ENCODE measurements at places on chromosomes 3 and 15.

GRCh38 chr15:70318594-70319465 lies 221.1 kb upstream of the TLE3 start:
- peak; percentile 91 for DNase-seq

DNA sequence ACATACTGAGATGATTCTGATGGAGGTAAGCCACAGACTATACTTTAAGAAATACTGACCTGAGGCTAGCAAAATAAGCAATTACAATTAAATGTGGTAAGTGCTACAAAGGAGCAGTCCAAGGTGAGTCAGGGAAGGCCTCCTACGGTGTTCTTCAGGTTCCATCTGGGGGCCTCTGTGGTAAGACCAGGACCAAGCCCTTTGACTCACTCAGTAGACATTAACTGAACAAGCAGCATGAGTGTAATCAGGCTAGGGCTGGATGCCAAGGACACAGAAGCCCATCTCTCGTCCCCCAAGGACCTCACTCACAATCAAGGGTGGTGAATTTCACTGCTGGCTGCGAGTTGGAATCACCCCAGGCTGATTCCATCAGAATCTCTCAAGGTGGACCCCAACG lies 37.3 kb downstream of the DZIP1L start:
- DNase-seq: peak; percentile 77

- no peak for DNase-seq
These were observed 24.0 kb upstream of the SPRED1 start for GRCh38 chr15:38228618-38229017.

DNA sequence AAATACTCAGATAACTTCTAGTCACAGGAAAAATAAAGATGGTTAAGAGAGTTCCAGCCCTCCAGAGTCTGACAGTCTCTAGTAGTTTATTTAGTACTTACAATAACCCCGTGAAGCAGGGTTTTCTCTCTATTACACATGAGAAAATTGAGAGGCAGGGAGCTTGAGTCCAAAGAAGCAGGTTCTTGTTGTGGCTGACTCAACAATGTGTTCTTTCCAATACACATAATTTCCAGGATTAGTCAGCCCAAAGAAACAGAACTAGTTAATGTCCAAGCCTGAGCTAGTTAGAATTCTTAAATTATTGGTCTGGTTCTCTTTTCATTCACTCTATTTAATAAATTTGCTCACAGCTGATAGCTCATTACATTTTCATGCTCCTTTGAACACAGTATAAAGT lies 49.9 kb downstream of the ALDH1A2 start:
- DNase-seq: peak; percentile 26

GRCh38 chr15:44136991-44137477 lies 58.0 kb downstream of the FRMD5 start:
- no peak for DNase-seq

- peak; percentile 76 for DNase-seq
These were observed 183.1 kb downstream of the CHST2 start for GRCh38 chr3:143302638-143303171.

- DNase-seq: peak; percentile 49
These were observed 45.1 kb downstream of the RTP1 start for GRCh38 chr3:187242435-187242834.

DNA sequence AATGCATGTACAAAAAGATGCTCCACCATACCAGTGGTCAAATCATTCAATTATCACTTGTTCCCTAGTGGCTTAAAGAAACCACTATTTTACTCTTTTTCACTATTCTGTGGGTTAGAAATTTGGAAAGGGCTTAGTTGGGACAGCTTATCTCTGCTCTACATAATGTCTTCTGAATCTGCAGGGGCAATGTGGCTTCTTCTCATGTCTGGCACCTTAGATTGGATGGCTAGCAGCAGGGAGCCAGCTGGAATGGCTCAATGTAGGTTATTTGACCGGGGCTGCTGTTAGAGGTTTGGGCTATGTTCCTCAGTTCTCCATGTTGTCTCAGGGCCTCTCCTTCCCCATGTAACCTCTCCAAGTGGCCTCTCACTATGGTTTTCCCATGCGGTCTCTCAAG lies 57.5 kb upstream of the EPHB1 start:
- DNase-seq: no peak

- DNase-seq: peak; percentile 4
These were observed 222.3 kb downstream of the ZMAT3 start for GRCh38 chr3:178849199-178849910.

- DNase-seq: peak; percentile 99
These were observed 36.6 kb downstream of the ATP6V1A start for GRCh38 chr3:113783463-113783862.

DNA sequence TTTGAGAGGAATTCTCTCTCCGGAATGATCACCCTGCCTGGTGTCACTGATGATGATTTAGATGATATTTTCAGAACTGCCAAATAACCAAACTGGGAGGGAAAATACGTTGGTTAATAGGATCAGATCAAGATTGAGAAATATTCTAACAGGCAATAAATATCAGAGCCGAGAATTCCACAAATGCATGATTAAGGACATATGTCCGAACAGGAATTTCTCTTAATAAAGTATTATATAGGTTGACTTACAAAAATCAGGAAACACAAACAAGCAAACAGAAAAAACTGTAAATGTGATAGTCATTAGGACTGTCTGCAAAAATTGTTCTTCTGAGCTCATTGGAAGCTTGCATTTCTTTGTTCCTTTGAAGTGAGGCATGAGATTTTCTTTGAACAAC lies 75.1 kb upstream of the PHLDB2 start:
- DNase-seq: no peak

DNA sequence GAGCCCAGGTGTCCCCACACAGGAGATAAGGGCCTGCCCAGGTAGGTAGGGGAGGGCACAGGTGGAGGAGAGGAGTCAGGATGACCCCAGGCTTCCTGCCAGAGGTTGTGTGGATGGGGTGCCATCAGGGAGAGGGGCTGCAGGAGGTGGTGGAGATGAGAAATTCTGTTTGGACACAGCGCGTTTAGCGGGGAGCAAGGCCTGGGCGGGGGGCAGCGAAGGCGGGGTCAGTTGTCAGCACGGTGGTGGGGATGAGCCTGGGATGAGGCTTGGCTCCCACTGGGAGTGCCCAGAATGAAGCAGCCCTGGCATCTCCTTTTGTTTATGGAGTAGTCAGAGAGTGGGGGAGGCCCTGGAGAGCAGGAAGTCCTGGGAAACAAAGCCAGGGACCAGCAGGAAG lies 14.6 kb downstream of the RNF123 start:
- no peak for DNase-seq

DNA sequence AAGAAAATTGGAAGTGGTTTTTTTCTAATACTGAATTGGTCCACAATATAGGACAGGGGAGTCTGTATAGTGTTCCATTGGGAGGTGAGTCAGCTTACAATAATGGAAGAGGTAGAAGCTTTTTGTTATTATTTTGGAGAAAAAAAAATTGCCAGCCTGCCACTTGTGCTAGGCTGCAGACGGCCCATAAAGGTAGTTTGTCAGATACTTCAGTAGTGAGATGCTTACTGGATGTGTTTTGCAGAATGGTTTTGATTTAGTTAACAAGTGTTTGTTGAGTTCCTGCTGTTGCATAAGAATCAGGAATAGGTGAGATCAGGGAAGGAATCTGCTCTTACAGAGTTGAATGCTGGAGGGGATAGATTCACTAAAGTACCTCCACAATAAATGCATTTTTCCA lies 1.0 kb downstream of the DTWD1 start:
- no peak for DNase-seq

DNA sequence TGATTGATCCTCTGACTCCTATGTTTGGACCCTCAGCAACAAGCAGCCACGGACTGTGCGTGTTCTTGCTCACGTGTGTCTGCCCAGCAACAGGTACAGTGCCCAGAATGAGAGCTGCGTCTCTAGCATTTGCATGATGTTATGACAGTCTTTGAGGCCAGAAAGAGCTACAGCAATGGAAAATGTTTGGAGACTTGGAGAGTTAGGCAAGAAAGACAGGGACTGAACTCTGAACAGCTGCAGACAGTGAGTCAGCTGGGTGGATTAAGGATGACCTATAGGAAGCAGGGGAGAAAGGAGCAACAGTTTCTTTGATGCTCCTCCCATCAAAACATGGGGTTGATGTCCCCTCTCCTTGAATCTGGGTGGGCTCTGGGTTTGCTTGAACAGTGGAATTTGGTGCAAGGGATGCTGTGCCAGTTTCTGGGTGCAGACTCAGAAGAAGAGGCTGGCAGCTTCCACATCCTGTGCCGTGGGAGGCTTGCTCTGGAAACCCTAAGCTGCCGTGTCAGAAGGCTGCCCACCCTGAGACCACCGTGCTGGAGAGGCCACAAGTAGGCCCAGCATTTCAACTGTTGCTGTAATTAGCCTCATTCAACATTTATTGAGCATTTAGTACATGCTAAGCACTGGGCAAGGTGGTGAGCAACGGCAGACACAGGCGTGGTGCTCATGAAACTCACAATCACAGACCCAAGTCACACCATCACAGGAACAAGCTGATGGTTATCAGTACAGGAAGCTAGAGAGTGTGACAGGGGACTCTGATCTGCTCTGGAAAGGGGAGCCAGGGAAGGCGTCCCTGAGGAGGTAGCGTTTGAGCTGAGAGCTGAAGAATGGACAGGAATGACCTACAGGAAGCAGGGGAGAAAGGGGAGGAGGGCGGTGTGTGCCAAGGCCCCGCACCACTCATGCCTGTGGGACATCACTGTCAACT lies 21.7 kb downstream of the CCR9 start:
- peak; percentile 67 for DNase-seq

- peak; percentile 68 for DNase-seq
These were observed 90.2 kb upstream of the CHD2 start for GRCh38 chr15:92809880-92810361.

DNA sequence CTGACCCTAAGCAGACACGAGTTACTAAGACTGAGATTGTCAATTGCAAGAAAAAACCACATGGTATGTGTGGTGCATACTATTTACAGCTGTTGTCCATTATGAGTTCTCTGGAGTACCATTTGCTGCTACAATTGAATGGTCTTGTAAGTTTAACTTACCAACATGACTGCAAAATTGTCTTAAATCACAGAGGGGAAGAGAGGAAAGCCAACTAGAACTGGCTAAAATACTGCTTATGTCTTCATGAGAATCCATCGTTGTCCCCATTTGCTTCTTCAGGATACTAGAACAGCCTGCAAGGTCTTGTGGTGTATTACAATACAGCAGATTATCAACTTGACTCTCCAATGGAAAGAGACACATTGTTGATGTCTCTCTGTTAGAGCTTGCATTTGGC lies 313.2 kb downstream of the AGBL1 start:
- DNase-seq: no peak

DNA sequence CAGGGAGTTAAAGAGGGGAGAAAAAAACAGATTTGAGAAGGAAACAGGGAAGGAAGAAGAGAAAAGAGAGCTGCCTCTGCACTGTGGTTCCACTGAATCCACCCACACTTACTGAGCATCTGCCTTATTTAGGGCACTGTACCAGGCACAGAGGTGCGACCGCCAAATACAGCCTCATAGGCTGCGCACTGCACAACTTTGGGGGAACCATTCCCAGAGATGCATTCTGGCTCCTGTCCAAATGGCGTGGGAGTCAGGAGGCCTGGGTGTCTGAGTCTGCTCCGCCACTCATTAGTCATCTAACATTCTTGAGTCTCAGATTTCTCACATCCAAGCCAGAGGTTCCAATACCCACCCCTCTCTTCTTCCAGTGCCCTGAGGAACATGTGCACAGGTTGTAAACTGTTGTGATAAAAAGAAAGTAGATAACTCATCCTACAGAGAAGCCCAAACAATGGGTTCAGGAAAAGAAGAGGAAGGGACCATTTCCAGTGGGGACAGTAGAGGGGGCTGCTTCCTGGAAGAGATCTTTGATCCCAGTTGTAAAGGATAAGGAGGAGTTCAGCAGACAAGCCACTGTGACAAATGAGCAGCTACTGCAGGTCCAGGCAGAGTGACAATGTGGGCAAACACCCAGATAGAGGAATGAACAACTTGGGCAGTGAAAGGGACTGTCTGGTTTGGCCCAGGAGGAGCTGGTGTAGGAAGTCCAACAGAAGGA lies 254.6 kb downstream of the UACA start:
- DNase-seq: peak; percentile 96

- peak; percentile 24 for DNase-seq
These were observed 227.7 kb upstream of the CD96 start for GRCh38 chr3:111314181-111314873.

All from choroid plexus epithelial cell (primary cell).